ENCODE measurements at places on chromosomes 4 and X.
A peak's percentile ranks its signal among the peaks of the same experiment; 100 is the strongest.

GRCh38 chrX:2490634-2491033 is 10.1 kb downstream of the DHRSX start:
- DNase-seq, result no peak

DNA sequence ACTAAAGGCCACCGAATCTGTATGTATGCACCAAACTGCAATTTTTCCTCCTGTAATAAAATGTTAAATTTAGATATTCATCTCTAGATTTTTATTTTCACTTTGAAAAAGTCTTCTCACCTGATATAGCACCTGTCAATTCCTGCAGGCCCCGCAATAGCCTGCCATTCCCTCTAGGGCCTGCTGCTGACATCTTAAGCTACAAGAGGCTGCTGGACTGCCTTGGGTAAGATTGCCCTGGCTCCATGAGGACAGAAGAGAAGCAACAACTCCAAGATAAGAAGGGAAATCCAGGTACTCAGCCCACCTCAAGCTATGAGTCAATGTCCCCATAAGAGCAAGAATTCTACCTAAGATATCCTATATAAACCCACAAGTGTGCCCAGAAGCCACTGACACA is 230.2 kb upstream of the AGTR2 start:
- DNase-seq, result no peak

DNA sequence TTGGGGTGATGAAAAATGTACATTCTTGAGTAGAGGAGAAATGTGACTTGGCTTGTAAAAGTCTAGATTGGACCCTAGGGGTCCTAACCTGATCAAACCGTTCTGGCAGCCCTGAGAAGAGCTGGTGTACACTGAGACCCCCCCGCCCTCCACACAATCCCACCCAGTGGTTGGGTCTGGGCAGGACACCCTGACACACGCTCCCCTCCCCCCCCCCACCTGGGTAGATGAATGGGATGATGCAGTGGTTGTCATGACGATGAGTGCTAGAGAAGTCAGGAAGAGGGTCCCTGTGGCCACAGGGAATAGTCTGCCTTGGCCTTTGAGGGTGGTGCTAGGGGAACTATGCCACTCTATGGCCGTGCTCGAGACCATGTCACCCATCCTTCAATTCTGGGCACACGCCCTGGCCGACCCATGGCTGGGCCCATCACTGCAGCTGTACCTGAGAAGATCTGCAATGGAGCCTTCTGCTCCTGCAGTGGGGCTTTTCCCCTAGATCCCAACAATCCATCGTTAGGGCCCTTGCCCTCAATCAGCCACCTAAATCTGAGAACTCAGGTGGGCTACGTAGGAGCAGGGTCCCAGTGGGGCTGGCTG is 4.4 kb downstream of the CDK16 start:
- no peak for DNase-seq

DNA sequence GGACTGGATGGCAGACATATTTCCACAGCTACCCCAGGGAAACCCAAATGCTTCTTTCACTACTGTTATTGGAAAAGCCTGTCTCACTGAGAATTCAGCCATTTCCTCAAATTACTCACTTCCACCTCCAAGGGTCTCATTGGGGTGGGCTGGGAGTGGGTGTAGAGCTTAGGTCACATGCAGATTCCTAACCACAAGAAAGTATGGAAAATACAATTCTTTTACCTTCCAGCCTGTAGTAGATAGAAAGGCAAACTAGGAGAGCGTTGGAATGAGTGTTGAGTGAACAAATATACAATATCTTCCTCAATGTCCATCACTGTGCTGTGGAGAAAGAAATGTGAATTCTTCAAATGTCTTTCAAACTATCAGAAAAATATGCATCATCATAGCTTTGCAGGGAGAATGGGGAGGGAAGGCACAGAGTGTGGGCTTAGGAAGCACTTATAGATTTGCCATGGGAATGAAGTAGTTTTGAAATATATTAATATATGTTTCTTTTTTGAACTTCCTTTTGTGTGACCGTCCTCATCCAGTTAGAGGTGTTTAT is 245.3 kb upstream of the JADE1 start:
- DNase-seq, result no peak

DNA sequence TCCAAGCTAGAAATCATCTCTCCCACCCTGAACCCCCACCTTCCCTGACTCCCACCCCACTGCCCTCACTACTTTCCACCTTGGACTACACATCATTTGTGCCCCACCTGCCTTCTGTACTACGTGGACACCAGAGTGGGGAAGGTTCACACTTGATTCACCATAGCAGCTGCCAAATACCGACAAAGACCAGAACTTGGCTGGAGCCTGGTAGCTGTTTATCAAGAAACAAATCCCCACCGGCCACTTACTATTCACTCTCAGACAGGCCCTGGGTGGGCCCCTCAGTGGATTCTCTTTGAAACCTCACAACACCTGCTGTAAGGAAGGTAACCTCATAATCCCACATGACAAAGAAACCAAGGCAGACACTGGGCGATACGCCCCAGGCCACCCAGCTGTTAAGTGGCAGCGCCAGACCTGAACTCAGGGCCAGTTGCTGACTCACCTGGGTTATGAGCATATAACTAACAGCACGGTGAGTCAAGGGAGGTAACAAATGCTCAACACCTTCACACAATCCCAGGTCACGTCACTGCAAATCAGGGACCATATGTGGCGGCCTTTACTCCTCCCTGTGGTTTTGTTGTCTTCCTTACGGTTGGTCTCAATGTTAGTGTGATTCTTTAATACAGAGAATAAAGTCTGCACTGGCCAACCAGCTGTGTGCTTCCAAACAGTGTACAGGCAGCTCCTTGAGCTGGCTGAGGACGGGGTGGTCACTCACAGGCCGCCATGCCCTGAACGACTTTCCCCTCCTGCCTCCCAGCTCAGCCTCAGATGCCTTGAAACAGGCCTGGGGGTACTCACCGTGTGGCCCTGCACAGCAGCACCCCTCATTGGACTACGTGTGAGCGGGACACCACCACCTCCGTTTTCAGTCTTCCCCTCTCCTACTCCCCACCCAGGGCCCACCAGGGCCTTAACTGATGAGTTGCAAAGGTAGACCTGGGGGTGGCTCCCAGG is 7.5 kb downstream of the WDR1 start:
- DNase-seq, result peak; percentile 65

DNA sequence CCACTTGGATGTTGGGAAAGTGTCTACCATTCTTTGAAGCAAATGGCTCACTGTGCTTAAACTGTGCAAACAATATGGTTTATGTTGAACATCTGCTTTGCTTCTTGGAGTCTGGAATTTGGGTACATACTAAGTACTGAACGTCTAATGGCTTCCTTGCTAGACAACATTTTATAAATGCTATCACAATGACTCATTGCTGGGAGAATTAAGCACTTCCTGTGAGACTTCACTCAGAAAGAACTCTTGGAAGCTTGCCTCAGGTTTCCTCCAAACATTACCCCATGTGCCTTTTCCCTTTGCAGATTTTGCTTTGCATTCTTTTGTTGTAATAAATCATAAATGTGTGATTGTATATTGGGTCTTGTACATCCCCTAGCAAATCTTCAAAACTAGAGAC is 139.7 kb downstream of the PACRGL start:
- peak; percentile 70 for DNase-seq

GRCh38 chr4:26763063-26763462 is 97.6 kb upstream of the STIM2 start:
- no peak for DNase-seq

DNA sequence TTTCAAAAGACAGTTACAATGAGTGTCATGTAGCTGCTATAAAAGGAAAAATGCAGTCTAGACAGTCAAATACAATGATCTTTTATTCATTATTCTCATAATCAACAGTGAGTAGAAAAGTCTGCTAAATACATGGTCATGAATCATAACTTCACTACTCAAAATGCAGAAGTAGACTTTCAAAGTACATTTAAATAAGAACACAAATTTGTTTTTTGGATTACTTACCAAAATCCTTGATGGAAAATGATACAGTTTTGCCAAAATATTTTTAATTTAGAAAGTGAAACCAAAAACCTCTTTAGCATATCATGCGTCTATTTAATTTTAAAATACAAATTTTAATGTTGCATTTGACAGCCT is 4.9 kb downstream of the ACSL4 start:
- no peak for DNase-seq

GRCh38 chr4:150382028-150382427 is 199.9 kb upstream of the MAB21L2 start:
- DNase-seq, result no peak

- DNase-seq, result peak; percentile 1
These were observed 56.9 kb downstream of the SERTM2 start for GRCh38 chrX:111568354-111568753.

DNA sequence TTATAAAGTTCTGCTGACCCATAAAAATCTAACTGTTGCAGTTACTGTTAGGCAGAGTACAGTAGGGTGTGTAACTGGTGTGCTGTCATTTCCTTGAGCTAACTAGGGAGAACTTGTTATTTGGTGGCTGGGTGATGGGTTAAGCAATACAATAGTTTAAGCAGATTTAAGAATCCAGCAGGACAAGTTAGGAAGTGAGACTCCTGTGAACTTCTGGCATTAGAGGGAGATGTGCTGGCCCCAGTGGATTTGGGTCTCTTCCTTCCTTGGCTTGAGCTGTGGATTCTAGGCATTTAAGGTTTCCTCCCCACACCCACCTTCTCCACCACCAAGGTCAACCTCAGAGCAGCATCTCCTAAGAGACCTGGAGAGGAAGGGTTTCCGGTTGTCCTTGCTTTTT is 70.5 kb downstream of the CLCN5 start:
- DNase-seq, result no peak

DNA sequence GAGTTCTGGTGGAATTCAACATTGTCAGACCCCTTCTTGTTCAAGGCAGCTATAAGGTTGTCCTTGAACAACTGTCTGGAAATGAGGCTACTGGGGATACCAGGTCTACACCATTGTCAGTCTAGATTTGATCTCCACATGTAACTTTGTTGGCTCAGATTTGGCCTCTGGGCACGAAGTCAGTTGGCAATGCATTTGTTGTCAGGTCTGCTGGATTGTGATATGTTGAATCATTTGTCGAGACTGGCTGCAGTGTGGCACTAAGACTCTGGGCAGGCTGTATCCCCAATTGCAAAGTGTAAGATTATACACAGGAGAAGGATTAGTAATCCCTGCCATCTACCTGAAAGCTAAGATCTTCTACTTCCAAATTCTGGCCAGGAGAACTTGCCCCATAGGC is 26.5 kb downstream of the ZNF81 start:
- no peak for DNase-seq

DNA sequence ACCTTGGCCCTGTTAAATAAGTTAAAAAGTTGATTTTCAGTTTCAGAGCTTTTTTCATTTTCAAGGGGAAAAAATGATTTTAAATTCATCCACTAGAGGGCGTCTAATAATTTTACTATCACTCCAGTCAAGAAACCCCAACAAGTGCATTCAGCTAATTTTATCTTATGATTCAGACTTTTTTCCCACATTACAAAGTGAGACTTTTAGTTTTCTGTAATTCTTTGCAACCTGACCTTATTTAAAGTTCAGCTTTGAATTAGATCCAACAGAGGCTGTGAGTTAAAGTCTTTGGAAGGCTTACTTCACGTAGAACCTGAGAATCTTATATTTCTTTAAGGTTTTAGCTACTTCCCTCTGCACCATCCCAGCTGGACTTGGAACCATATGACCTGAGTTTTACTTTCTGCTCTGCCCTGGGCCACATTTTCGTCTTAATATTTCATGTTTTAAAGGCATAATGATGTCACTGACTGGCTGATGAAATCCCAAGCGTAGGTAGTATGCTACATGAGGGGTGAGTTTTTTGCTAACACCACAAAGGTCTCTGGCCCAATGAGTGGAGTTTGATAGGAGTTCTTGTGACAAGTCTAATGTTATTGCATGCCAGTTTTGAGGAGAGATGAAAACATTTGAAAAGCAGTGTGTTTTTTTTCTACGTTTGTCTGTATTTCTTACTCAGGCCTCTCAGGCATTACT is 7.2 kb downstream of the GNRHR start:
- DNase-seq, result no peak

DNA sequence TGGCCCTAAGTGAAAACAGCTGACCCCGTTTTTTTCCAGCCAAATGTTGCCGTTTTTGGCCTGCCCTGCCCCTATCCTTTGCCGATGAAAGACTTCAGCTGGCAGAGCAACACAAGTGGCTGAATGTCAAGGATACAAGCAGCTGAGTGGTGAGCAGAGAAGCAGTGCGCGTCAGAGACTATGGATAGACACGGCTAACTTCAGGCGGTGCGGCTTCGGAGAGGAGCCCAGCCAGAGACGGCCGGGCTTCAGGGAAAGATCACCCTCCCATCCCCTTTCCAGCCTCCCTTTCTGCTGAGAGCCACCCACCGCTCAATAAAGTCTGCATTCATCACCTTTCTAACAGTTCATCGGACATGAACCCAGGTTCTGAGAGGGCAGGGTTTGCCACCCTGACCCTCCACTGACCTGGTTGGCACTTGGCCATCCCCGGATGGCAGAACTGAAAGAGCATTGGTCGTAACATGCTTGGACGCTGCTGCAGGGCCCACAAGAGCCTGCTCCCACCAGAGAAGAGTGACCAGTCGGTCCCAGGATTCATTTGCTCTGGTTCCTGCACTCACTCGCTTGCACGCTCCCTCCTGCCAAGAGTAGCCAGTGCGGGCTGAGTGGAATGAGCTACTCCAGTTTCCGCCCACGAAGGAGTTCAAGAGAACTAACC is 125.8 kb downstream of the PPEF1 start:
- no peak for DNase-seq

DNA sequence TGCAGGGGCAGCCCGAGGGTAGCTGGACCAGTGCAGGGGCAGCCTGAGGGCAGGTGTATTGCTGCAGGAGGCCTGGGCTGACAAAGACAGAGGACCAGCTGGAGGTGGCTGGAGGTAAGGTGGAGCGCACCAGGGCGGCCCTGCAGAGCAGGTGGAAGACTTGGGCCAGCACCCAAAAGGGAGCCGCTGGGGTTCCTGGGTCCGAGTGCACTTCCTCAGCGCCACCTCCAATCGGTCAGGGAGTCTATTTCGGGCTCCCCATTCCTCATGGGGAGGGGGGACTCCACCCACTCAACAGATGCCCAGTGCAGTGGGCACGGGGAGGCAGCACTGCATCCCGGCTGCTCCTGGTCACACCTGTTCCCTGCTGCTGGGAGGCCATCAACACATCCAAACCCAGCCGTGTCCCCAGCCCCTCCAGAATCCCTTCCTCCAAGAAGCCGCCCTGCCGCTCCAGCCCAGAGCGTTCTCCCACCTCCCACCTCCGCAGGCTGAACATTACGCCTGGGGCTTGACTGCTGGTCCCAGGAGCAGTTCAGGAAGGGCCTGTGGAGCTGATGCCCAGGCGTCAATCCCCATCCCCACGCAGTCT is 1.5 kb downstream of the LRPAP1 start:
- no peak for DNase-seq

- no peak for DNase-seq
These were observed 139.2 kb upstream of the IRS4 start for GRCh38 chrX:108875548-108875947.

DNA sequence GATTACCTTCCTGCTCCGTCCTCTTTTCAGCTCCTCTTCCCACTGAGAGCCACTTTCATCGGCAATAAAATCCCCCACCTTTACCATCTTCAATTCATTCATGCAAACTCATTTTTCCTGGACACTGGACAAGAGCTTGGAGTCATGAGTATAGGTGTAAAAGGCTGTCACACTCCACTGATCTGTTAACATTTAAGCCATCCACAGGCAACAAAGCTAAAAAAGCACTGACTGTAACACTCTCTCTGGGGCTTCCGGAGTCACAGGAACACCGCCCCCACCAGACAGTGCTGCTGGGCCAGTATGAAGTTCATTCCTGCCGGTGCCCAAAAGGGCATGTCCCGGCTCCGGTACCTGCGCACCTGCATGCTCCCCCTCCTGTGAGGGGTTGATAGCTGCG is 38.5 kb downstream of the MAGEB5 start:
- DNase-seq, result no peak
